ENCODE measurements at places on chromosomes 1 and 21.

- no peak for DNase-seq
Measured at GRCh38 chr1:95071539-95071938, 1.2 kb downstream of the ALG14 start.

- DNase-seq: no peak
Measured at GRCh38 chr21:18252680-18253079, 8.0 kb downstream of the CHODL start.

DNA sequence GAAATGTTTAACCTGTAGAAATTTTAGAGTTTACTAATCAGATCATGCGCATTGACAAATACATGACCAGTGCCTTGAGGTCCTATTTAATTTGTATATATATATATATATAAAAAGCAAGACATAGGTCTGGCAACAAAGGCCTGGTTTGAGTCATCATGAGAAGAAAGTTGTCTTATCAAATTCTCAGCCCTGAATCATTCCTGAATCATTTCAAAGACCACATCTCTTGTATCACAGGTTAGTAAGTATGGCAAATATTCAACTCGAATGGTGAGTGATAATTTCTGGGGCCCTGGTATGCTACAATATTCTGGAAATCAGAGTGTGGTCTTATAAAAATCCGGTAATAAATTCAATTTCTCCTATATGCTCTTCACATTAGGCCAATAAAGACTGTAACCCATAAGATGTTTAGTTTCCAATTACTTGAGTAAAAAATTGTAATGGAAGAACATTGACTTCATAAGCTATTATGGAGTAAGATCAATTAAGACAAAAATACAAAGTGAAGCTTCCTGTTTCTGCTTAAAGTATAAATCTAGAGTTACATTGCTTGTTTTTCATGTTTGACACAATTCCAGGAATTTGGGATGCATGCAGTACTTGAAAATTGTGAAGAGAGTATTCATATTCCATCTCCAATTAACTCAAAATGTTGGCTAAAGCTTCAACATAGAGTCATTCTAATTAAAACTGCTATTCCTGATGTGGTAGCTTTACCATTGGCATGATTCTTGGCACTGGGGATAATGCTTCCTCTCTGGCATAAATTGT, 309.4 kb downstream of the BRINP3 start:
- no peak for DNase-seq

GRCh38 chr1:20787840-20788795, 1.0 kb upstream of the HP1BP3 start:
- DNase-seq: no peak

- DNase-seq: no peak
Measured at GRCh38 chr1:151050051-151050688, 2.6 kb downstream of the C1orf56 start.

DNA sequence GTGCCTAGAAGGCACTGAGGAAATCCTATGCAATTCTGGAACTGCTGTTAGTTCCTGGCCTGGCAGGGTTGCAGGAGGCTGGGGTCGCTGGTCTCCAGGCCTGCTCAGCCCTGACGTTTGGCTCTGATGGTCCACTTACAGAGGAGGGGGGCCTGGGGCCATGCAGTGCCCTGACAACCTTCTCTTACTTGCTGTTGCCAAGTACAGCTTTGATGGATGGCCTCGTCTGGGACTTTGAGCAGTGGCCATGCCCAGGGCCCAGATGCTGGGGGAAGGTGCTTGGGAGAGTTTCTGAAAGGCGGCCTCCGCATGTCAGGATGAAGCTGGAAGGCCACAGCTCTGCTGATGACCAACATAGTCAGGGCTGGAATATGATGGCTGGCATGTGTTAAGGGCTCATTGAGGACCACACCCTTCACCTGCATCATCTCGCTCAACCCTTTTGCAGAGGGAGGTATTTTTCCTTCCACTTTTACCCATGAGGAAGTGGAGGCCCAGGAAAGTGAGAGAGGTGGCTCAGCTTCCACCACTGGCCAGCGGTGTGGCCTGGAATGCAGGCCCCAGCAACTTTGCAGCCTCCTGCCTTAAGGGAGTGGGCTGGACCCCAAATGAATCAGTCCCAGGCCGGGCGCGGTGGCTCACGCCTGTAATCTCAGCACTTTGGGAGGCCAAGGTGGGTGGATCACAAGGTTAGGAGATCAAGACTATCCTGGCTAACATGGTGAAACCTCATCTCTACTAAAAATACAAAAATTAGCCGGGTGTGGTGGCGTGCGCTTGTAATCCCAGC, 34.7 kb upstream of the LRRC3 start:
- no peak for DNase-seq

Data from activated T-cell treated with anti-CD3 and anti-CD28 coated beads, Interleukin-2, amount 50 U/mL, for 1 hour (primary cell).